ENCODE measurements at places on chromosomes 2 and 18. TPM values are rescaled to one million over a fixed set of nuclear protein-coding genes. Genes with fewer than 3 reads are reported as not detected.

The GLS gene
- total RNA-seq: 145 TPM

The MGAT5 gene
- total RNA-seq: 32.5 TPM

The LOXHD1 gene
- not detected for total RNA-seq

The UBE2E3 gene
- total RNA-seq: 181 TPM

The HOXD1 gene
- total RNA-seq: not detected

The GKN1 gene
- total RNA-seq: not detected

The INHBB gene
- total RNA-seq: 0.46 TPM

The MC4R gene
- not detected for total RNA-seq

The NEUROD1 gene
- not detected for total RNA-seq

The ANKMY1 gene
- 7.8 TPM for total RNA-seq

The KYNU gene
- 1.5 TPM for total RNA-seq

The DSC1 gene
- total RNA-seq: not detected

The ALKAL2 gene
- not detected for total RNA-seq

The PLCD4 gene
- 6.6 TPM for total RNA-seq

The SLC9A4 gene
- total RNA-seq: 0.06 TPM

The CCDC141 gene
- 3.7 TPM for total RNA-seq

The IL36RN gene
- not detected for total RNA-seq
